Endodermal cell (in vitro differentiated cells): ENCODE measurements at places on chromosomes 3 and 15. TPM values are rescaled to one million over a fixed set of nuclear protein-coding genes. Genes with fewer than 3 reads are reported as not detected.

Gene GOLGA6L4
- 3.3 to 6.0 TPM (median 4.6 TPM) in 3 replicates for total RNA-seq

Gene KLHL24
- 28.2 and 29.9 TPM in 2 replicates for total RNA-seq

Gene EFCAB12
- 0.73 and 1.2 TPM in 2 replicates for total RNA-seq

Gene TTC23
- 20.3 to 28.3 TPM (median 26.3 TPM) in 3 replicates for total RNA-seq
